AML-193 (cell line): ENCODE measurements at places on chromosomes 12 and 14.

DNA sequence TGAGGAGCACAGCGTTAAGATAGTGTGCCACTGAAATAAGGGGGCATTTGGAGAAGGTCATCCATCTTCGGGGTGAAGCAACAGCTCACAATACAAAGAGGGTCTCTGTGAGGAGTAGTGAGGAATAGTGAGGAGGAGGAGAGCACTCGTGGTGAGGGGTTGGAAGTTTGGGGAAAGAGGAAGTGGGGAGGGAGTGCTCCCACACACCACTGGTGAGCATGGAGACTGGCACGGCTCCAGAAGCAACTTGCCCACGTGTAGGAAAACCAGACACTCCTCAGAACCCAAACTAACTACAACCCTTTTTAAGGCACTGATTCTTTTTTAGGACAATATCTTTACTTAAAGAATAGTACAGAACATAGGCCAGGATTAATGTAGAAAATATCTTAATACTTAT, 48.9 kb downstream of the GALNT8 start:
- DNase-seq: no peak

- DNase-seq: no peak
These were observed 63.7 kb downstream of the PUS7L start for GRCh38 chr12:43694879-43695278.

DNA sequence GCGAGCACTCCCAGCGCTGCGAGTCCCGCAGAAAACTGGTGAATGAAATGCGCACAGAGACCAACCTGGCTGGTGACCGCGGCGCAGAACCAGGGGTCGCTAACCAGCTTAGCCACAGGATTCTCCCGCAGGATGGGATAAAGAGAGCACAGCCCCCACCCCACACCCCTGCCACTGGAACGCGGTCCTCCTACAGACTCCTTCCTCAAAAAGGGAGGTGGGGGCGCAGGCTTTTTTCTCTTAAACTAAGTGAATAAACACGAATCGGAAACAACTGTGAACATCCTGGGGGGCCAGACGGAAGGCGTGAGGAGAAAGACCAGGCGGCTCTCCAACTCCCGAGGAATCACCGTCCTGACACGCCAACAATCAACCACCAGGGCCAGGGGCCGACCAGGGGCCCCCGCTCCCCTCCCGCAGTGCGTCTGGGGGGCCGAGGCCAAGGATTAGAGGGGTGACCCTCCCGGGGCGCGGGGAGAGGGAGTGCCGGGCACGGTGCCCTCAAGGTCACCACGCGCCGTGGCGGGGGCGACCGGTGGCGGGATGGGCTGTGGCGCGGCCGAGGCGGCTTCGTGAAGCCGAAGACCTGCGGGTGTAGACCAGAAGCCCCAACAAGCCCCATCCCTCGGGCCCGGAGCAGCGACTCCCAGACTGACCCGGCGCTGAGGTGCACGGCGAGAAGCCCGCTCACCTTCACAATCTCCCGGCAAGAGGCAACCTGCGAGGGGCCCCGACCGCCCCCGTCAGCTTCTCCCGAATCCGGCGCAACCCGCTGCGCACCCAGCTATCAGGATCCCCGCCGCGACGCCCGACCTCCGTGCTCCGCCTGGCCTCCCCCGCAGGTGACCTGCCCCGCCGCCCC, 704 bp downstream of the ATP2B1 start:
- no peak for DNase-seq

DNA sequence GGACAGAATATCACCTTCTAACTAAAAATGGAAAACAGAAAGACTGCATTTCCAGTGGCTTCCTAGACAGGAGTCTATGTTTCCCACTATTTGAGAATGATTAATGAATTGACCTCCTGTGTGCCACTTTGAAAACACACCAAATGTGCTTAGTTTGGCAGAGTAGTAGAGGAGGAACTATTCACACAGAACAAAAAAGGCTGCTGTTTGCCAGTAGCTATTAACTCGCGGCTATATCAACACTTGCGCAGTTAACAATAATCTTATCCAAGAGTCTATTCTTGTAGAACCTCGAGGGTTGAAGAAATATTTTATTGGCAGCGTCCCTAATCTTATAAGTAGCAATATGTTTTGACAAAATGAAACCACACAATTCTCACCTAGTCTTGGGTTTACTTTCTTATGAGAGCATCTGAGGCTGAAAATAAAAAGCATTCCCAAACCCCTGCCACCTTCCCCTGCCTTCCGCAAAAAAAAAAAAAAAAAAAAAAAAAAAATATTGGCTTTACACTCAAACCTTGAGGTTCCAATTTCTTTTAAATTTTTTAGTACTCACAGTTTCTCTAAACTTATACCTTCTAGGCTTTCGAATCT, 127.3 kb upstream of the FLRT2 start:
- no peak for DNase-seq

DNA sequence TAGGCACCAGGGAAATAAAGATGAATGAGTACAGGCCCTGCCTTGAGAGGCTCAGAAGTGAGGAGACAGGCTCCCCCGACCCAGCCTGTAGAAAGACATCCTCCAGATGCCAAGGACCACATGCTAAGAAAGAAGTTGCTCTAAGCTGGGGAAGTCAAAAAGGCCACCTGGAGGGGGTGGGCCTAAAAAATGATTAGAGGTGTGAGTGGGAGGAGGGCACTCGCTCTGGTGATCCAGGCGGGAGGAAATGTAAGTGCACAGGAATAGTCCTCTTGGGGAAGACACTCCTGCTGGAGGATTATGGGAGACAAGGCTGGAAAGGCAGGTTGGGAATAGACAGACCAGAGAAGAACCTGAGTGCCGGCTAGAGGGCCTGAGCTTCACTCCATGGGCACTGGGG, 32.2 kb downstream of the SMUG1 start:
- DNase-seq: no peak

DNA sequence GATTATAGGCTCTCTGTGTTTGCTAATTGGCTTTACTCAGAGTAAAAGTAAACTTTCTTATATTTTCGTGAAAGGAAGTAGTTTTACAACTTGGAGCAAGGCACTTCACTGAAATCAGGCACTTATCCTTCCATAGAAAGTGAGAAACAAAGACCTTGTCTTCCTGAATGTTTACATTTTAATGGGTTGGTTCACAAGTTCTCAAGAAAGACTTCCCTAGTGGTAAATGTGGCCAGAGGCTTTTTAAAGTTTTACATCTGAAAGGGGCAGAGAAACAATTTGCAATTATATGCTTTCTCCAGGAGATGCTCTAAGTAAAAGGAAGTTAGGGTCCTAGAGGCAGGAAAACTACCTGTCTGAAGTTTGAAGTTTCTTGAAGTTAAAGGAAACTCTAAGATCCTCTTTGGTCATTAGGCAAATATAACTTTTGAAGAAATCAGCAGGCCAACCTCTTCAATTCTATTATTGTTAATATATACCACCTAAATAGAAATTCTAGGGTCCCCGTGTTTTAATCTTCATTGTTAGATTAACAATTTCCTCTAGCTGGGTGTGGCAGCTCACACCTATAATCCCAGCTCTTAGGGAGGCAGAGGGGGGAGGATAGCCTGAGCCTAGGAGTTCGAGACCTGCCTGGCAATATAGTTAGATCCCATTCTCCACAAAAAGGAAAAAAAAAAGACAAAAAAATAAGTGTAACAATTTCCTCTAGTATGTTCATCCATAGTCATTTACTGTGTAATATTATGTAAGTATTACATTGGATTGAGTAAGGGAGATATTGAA, 644.9 kb upstream of the FOXG1 start:
- DNase-seq: no peak

DNA sequence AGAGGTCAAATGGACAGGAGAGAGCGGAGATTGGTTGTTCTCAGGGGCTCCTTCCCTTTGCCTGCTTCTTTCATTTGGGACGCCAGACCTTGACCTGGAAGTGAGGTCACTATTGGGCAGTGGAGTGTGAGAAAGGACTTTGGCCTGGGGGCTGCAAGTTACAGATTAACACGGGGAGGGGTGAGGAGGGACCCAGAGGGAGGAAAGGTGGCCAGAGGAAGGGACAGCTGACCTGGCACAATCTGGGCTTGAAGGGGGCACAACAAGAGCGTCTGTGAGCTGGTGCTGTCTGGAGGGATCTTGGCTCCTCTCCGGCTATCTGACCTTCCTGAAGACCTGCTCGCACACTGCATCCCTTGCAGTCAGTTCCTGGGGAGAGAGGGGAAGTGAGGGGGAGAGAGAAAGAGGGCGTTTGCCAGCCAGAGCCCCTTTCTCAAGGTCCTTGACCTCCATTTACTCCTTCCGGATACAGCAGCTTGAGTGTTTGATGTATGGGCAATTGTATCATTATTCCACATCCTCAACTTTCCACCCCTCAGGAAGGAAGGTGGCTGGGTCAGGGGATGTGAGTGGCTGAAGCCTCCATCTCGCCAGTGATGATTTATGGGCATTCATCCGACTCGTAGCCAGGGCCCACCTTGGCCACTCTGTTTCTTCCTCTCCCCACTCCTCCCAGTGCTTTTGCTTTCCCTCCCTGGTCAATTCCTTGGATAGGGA, 4.7 kb downstream of the RBP5 start:
- DNase-seq: no peak

- no peak for DNase-seq
These were observed 17.1 kb downstream of the PLD4 start for GRCh38 chr14:104941508-104942365.

DNA sequence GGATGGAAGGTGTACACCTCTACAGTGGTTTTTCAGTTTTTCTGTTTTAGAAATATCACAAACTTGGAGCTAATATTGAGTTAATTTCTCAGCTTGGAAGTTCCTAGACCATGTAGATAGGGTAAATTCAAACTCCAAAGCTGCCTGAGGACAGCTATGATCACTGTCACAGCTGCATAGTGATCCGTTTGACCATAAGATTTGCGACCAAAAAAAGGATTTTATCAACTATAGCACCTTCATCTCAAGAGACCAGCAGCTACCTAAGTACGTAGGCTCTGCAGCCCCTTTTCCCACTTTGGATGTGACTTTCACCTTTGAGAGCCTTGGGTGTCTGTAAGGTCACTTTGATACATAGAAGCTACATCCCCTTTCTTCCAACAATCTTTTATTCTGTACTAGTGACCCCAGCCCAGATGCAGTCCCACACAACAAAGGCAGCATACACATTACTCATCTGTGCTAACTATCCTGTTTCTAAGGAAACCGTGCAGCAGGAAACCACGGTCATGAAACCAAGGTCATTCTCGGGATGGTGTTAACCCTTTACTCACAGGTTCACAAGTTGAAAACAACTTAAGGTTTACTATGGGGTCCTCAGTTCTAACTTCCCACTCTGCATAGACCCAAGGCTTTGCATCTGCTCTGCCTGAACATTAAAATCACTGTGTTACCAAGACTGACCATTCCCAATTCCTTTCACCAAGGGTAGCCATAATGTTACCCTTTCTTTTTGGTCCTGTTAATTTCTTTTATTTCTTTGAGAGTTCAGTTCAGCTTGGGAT, 75.4 kb downstream of the IFT81 start:
- DNase-seq: no peak

DNA sequence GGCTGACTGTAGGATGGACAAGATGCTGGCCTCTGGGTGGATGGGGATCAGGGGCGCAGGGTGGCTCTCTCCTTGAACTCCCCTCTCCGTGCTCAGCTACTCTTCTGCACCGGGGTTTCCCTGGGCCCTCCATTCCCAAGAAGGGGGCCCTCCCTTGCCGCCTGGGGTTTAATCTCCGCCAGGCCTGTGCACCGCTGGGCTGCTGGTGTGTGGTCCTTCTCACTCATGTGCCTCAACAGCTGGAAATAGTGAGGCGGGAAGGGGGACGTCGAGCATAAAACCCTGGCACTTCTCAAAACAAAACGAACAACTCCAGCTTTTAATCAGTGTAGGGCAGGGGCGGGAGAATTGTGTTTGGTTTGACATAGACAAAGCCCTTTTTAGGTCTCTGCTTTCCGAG, 19.0 kb upstream of the SMOC1 start:
- DNase-seq: no peak

- DNase-seq: no peak
These were observed 29.9 kb upstream of the MYBPC1 start for GRCh38 chr12:101564912-101565311.

DNA sequence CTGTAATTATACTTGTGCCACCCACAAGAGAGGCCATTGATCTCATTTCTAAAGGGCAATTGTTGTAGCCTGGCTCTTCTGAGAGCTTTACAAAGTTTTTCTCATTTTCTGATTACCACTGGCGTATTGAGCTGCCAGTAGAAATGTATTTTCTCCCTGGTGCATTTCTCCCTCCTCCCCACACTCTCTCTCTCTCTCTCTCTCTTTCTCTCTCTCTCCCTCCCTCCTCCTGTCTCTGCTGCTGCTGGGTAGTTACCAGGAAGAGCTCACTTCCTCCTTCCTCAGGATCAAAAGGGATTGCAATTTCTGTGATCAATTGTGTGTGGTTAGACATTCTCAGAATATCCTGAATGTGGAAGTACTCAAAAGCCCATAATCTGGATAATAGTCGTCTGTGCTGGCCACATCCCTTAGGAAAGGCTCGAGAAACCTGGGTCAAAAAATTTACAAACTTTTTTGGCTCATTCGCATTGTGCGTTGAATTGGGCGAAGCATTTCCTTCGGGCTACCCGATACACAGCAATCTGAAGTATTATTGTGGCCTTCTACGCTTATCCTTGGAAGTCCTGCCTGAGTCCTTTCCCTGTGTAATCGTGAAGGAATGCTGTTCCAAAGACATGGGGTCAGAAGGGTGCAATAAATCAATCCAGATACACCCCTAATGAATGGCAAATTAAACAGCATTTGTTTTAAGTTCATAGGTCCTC, 254.8 kb downstream of the MSRB3 start:
- no peak for DNase-seq

GRCh38 chr12:6275928-6276887, 34.3 kb upstream of the PLEKHG6 start:
- DNase-seq: no peak

GRCh38 chr14:21436567-21437062, 19.3 kb downstream of the CHD8 start:
- no peak for DNase-seq

- no peak for DNase-seq
These were observed 371.7 kb downstream of the DPF3 start for GRCh38 chr14:72521968-72522741.

GRCh38 chr12:45913631-45914030, 76.7 kb downstream of the SCAF11 start:
- no peak for DNase-seq

DNA sequence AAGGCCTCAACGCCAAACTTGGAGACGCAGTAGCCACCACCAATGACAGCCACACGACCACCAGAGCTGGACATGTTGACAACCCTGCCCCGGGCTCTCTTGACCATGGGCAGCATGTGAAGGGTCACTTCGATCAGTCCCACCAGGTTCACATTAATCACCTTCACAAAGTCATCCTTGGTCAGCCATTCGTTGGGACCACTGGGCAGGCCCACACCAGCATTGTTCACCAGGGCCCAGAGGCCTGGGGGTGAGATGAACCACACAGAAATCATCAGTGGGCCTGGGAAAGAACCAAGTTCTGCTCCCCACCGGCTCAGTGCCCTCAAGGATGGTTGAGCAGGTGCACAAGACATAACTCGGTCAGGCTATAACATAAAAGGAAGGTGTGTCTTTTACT, 4.0 kb downstream of the SDR9C7 start:
- no peak for DNase-seq

- DNase-seq: no peak
These were observed 8.9 kb downstream of the TMEM116 start for GRCh38 chr12:112004041-112004440.
